ENCODE measurements at places on chromosomes 11 and 22.
A peak's percentile ranks its signal among the peaks of the same experiment; 100 is the strongest.

DNA sequence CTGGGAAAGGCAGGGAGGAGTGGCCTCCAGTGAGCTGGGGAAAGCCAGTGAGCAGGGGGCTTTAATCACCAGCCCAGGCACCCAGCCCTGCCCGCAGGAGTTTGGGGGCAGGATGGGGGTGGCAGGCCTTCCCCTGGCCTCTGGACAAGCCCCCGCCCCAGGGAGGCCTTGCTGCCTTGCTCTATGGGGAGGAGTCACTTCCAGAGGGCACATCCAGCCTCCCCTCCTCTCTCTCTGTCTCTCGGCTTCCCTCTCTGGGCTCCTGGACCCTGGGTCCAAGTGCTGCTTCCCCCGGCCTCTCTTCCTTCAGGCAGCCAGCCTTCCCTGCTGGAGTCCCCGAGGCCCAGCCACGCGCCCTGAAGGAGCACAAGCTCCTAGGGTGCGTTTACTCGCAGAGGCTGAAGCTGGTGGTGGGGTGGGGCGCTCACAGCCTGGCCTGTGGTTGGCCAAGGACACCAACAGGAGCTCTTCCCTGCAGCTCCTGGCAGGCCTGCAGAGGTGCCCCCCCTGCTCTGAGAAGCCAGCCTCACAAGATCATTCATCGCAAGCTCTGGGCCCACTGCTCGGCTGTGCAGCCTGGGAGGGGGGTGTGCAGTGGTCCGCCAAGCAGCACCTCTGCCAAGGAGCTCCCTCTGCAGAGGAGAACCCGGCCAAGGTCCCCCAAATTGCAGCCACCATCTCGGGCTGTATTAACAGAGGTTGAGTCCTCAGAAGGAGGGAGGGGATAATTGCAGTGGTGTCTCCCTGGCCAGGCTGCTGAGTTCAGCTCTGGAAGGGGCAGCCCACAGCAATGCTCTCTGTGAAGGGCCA lies 25.4 kb downstream of the OSBPL5 start:
- DNase-seq = no peak

DNA sequence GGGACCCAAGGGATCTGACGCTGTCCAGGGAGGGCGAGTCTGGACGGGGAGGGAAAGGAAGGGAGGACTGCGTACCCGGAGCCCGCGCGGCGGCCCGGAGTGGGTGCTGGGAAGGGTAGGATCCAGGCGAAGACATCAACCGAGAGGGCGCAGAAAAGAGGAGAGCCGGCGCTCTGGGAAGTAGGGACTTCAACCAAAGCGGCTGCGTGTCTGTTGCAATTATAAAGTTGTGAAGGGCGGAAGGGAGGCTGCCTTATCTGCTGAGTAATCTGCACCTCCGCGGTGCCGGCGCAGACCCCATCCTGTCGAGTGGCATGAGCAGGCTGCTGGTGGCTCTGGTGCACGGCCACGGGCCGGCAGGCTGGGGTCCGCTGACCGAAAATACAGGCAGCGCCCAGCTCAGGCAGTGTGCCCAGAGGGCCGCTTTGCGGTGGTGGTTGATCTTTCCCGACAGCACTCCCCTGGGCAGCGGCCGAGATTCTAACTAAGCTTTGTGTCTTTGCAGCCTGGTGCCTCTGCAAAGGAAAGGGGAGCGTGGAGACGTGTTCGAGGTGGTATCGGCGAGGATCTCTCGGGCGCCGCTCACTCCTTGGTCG lies 978 bp downstream of the C11orf87 start:
- no peak for DNase-seq

DNA sequence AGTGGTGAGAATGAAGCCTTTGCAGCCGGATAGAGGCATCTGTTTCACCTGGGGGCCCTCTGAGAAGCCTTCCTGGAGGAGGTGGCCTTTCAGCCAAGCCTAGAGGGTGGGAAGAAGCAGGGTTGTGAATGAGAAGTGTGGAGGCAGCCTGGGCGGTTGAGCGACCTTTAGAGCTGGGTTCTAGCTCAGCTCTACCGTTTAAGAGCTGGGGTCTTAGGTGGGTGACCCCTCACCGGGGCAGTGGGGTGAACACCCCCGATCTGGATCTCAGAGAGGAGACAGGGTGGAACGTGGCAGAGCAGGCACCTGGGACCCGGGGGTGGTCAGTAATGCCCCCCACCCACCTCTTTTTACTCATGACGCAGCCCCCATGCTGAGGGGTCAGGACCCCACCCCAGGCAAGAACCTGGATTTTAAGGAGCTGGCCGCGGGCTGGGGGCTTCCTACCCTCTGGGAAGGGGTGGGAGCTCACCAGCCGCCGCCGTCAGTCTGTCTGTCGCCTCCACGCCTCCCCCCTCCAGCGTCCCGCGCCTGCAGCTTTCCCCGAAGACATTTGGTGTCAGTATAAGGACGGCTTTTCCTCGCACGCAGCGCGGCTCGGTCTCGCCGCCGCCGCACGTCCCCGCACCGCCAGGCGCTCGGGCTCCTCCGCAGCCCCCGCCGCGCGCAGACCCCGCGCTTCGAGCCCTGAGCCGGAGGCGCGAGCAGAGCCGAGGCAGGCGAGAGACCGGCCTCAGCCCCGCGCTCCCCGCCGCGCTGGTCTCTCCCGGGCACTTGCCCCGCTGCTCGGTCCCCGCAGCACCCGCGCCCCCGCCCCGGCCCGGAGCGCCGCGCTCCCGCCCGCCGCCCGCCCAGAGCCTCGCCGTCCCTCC lies 13.3 kb upstream of the CACNA1I start:
- no peak for DNase-seq

GRCh38 chr22:36197065-36197440 lies 4.6 kb downstream of the APOL4 start:
- no peak for DNase-seq

DNA sequence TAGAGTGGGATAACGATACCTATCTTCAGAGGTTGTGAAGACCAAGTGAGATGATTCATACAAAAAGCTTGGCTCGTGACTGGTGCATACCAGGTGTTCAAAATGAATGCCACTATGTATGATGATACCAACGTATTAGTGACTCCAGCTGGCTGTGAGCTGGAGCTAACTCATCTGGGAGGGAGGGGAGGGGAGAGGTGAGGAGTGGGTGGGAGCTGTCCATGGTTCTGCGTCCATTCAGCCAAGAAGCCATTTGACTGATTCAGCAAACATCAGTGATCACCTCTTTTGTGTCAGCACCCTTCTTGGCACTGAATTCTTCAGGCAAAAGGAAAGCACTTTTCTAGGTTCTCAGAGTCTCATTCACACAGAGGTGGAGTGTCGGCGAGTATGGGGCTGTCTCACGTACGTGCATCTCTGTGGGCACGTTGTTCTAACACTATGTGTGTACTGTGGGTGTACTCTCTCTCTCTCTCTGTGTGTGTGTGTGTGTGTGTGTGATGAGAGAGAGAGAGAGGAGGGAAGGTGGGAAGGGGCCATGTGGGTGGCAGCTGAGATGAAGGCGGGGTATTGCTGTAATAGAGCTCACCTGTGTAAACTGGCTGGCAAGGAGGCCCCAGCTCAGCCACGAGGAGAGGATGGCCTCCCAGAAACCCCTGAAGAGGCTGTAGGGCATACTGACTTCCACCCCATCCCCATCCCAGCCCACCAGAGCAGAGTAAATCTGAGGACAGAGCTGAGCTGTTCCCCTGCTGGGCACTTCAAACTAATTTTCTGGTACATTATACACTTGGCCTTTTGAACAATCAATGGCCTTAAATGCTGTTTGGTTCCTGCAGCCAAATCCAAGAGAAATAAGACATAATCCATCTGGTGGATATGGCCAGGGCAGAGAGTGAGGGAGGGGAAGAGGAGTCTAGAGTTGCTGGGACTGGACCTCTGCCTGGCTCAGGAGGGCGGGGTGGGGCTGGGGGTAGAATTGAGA lies 96.1 kb upstream of the THY1 start:
- DNase-seq = no peak

- peak; percentile 27 for DNase-seq
These were observed 5.2 kb downstream of the SBF1 start for GRCh38 chr22:50469377-50470305.

- DNase-seq = no peak
These were observed 23.3 kb downstream of the PIWIL4 start for GRCh38 chr11:94590352-94591041.

- DNase-seq = peak; percentile 92
These were observed 12.3 kb upstream of the ARAP1 start for GRCh38 chr11:72764503-72764902.

DNA sequence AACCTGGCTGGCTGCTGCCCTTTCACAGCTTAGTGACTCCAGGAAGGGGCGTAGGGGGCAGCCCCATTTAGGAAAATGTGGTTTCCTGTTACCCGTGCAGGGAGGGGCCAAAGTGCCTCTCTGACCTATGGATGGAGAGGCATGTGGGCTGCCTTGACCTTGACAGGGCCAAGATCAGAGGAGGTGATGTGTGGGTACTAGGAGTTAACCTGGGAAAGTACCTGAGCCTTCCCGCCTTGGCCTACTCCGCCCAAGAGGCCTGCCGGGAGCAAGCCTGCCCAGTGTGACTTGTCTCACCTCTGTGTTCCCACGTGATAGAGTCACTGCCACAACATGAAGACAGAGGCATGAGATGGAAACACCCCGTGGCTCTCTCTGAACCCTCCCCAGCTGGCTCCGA lies 33.4 kb downstream of the GRAMD4 start:
- DNase-seq = no peak

- DNase-seq = no peak
These were observed 15.5 kb downstream of the TSKU start for GRCh38 chr11:76798671-76799065.

DNA sequence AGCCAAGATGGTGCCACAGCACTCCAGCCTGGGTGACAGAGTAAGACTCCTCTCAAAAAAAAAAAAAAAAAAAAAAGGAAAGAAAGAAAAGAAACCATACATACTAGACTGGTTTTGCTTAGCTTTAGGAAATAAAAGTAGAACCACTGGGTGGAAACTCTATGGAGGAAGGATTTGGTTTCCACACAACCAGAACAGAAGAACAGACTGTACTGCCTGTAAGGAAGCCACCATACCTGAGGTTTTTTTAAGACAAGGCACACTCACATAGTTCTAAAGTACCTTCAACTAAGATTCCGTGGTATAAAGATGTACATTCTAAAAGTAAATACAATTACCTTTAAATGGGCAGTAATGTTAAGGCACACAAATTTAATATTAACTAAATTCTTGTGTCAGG lies 58.6 kb downstream of the NUP98 start:
- DNase-seq = no peak

DNA sequence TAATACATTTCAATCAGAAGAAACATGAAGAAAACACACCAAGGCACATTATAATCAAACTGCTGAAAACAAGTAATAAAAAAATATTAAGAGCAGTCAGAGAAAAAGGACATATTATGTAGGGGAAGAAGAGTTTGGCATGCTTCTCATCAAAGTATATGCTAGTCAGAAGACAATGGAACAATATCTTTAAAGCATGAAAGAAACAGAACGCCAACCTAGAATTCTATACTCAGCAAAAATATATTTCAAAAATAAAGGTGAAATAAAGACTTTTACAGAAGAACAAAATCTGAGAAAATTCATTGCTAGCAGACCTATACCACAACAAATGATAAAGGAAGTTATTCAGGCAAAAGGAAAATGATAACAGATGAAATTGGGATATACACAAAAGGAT lies 34.6 kb upstream of the ANO1 start:
- DNase-seq = no peak

DNA sequence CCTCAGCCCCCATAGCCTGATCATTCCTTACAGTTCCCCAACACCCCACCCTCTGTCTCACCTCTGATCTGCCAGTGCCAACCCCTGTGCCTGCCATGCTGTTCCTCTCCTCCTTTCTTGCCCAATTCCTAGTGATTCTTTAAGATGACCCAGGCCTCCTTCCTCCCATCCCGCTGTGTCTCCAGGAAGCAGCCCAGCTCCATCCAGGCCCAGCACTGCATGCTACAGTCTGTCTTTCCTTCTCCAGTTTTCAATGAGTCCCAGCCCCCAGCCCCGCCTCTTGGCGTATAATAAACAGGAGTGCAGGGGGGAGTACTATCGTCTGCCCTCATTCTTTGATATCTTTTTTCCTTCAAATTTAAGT lies 12.3 kb downstream of the LTBP3 start:
- DNase-seq = no peak

GRCh38 chr11:117378976-117379865 lies 51.6 kb downstream of the CEP164 start:
- no peak for DNase-seq

- no peak for DNase-seq
These were observed 587.0 kb downstream of the DLG2 start for GRCh38 chr11:85040166-85040565.

DNA sequence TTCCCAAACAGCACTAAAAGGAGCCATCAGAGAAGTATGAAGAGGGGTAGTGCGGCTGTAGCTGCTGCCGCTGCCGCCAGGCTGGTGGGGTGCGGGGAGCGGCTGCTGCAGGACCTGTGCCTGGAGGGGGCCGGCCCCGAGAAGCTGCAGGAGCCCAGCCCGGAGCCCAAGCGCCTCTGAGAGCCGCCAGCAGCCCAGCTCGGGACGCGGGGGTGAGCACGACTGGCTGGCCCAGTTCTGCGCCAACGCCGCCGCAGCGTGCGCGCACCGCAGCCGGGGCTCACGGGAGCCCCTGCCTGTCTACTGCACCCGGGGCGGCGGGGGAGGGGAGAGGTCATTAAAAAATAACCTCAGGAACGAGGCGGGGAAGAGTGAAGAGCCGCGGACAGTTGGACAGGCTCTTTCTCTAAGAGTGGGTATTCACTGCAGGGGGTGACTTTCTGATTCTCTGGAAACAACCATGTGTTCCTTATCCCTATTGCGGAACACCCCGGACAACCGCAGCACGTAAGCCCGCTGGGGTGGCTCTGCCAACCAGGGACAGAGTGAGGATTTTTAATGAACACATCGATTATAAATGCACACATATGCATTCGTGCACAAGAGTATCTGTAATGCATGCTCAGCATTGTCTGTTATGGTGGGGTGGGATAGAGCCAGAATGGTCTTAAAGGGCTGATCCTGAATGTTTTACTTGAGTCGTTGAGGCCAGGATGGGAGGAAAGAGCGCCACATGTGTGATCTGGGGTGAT lies 453 bp downstream of the GAS2 start:
- DNase-seq = no peak

GRCh38 chr11:112249871-112250610 lies 10.6 kb downstream of the PLET1 start:
- no peak for DNase-seq

- no peak for DNase-seq
These were observed 181.3 kb downstream of the IGLL1 start for GRCh38 chr22:23398701-23399366.

DNA sequence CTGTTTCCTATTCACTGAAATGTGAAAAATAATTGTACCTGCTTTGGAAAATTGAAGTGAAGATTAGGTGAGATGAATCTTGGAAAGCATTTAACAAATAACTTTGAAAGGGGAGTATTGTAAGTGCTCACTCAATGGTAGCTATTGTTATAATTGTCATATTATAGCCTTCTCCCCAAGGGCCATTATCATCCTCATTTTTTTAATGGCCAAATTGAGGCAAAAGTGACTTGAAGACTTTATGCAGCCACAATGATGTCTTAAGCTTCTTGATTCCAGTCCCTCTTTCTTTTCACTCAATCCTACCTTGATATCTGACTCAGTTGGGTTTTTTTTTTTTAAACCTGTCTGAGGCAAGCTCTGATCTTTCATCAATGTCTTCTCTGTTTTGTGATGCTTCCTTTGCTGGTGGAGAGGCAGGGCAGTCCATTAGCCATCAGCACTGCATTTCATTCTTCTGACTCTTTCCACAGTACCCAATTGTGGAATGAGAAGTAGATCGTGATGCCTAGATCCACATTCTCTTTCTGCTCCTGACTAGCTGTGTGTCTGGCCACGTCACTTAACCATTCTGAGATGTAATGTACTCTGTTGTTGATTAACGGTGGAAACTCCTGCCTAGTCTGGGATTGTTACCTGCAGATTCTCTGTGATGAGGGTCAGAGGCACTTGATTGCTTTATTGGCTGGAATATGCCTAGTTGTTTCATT lies 101.4 kb downstream of the DBX1 start:
- no peak for DNase-seq

- DNase-seq = no peak
These were observed 12.5 kb downstream of the CCND1 start for GRCh38 chr11:69653406-69653960.
